Stimulated activated CD8-positive, alpha-beta memory T cell treated with anti-CD3 and anti-CD28 coated beads, Interleukin-4, amount 100 ng/mL, for 24 hours (primary cell): ENCODE measurements at places on chromosomes 2 and 18.

GRCh38 chr18:65704046-65704445, 46.8 kb upstream of the CDH7 start:
- no peak for DNase-seq

- DNase-seq: no peak
Observed at GRCh38 chr2:188610827-188611226, 319.2 kb downstream of the GULP1 start.

GRCh38 chr2:73069041-73069854, 2.3 kb downstream of the SFXN5 start:
- DNase-seq: no peak

- no peak for DNase-seq
Observed at GRCh38 chr18:68060871-68061270, 544.4 kb upstream of the DSEL start.

- DNase-seq: no peak
Observed at GRCh38 chr2:203327582-203327900, 653 bp upstream of the ABI2 start.

DNA sequence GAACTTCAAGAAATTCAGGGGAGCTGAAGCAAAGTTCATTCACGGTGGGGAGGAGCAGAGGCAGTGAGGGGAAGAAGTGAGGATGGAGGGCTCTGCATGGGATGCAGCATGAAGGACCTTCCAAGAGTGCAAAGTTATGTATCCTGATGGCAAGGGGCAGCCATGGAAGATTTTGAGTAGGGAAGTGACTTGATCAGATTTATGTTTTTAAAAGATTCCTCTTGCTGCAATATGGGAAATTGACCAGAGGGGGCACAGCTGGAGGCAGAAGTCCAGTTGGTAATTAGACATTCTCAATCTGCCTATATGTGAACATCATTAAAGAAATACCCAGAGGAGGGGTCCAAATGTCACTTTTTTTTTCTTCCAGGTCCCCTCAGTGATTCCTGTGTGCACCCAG, 21.5 kb upstream of the ANXA4 start:
- DNase-seq: no peak

GRCh38 chr18:8858888-8859511, 153.6 kb downstream of the MTCL1 start:
- DNase-seq: no peak

GRCh38 chr2:163474889-163475288, 260.9 kb downstream of the FIGN start:
- DNase-seq: no peak

GRCh38 chr2:240146627-240147278, 6.3 kb upstream of the OTOS start:
- DNase-seq: no peak

- DNase-seq: no peak
Observed at GRCh38 chr2:207833251-207833751, 63.6 kb upstream of the FZD5 start.

- no peak for DNase-seq
Observed at GRCh38 chr2:166519391-166519962, 25.4 kb upstream of the SCN7A start.

DNA sequence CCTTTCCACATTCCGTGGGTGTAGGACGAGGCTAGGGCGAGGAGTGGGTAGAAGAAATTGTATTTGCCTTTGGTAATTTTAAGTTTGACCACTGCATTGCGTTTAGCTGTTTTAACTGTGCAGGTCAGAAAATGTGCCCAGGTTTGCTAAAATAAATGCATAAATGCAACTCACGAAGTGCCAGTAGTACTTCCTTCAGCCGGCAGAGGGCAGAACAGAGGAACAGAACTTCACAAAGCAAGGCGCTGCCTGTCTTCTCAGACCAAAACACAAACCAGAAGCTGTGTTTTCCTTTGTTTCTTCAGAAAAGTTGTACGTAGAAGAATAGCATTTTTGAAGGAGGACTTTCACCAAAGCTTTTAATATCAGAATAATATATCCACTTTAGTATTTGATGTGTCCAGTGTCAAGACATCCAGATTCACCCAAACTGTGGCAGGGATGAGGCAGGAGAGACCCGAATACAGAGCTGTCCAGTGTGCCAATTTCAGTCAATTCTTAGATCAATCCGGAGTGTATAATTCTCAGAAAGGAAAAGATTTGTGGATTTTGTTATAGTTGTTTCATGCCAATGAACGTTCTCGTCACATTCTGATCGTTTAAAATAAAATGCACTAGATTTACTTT, 348.6 kb downstream of the DLGAP1 start:
- DNase-seq: peak; percentile 19

- DNase-seq: no peak
Observed at GRCh38 chr2:201807452-201807999, 1.2 kb downstream of the CDK15 start.

DNA sequence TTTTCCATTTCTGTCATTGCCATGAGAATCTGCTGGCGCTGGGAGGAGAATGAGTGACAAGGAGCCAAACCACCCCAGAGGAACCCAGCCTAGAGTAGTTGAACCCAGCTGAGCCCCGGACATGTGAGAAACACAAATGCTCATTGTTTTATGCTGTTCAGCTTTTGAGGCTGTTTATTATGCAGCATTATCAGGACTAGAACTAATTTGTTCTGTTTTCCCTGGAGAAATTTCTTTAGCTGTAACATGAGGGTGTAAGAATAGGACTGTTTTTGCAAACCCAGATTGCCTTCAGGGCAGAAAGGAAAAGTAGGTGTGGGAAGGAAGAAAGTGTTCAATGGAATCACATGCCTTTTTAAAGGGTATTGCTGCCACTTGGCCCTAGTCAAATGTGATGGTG, 28.5 kb upstream of the DOCK10 start:
- DNase-seq: no peak

- DNase-seq: no peak
Observed at GRCh38 chr2:101803128-101803527, 105.6 kb downstream of the MAP4K4 start.

GRCh38 chr2:39301352-39301751, 57.6 kb upstream of the CDKL4 start:
- DNase-seq: no peak

DNA sequence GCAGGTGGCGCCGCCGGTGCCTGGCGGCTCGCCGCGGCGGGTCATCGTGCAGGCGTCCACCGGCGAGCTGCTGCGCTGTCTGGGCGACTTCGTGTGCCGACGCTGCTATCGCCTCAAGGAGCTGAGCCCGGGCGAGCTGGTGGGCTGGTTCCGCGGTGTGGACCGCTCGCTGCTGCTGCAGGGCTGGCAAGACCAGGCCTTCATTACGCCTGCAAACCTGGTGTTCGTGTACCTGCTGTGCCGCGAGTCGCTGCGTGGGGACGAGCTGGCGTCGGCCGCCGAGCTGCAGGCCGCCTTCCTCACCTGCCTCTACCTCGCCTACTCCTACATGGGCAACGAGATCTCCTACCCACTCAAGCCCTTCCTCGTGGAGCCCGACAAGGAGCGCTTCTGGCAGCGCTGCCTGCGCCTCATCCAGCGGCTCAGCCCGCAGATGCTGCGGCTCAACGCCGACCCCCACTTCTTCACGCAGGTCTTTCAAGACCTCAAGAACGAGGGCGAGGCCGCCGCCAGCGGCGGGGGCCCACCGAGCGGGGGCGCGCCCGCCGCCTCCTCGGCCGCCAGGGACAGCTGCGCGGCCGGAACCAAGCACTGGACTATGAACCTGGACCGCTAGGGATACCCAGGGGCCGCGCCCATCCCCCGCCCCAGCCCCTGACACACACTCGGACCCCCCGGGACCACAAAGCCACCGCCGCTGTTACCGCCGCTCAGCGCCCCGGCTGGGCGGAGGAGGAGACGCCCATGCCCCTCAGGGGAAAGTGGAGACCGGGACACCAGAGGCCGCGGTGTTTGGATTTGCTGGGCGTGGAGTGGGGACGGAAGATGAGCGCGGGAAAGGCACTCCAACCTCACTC, 1.1 kb downstream of the CDK5R2 start:
- DNase-seq: no peak

DNA sequence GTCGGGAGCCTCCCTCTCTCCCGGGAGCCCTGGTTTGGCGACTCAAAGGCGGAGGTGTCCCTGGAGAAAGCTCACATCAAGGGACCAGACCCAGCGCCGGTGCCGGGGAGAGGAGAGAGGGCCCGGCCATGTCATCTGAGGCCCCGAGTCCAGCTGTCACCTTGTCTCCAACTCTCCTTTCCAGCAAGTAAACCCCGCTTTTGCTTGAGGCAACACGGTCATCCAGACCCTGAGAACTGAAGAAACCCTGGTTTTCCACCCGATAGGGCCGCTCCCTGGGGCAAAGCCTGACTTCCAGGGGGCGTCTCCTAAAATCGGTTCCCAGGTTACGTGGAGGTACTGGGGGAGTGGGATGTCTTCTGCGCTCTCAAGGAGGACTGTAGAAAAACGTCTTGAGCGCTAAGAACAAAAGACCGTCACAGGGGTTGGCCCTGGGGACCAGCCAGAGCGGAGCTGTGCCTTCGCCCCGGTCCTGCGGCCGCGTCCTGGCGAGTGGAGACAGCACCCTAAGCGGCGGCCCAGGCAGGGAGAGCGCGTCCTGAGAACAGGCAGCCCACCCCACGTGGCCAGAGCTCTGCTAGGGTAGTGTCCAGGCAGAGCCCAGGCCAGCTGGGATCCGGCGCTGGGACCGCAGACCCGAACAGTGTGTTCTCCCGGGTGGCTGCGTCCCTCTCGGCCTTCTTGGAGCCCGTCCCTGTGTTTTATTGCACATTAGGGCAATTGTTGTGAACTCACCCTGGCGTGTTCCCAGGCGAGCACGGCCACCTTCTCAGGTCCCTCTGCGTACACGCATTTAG, 55.7 kb downstream of the TMEM18 start:
- no peak for DNase-seq

DNA sequence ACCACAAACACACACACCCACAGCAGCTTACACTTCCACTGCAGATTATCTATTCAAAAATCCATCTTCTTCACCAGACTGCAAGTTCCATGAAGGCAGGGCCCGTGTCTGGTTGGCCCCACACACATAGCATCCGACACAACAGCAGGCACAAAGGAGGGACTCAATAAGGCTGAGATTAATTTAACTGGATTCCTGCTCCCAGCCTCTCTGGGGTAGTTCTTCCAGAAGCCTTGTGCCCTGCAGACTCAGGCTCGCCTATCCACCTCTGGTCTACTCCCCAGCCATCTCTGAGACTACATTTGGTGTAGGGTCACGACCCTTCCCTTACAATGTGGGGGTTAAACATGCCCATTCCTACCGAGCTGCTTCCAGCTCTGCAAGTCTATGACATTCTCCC, 57.7 kb downstream of the TRABD2A start:
- no peak for DNase-seq

- no peak for DNase-seq
Observed at GRCh38 chr18:46429649-46430224, 227.3 kb downstream of the LOXHD1 start.

DNA sequence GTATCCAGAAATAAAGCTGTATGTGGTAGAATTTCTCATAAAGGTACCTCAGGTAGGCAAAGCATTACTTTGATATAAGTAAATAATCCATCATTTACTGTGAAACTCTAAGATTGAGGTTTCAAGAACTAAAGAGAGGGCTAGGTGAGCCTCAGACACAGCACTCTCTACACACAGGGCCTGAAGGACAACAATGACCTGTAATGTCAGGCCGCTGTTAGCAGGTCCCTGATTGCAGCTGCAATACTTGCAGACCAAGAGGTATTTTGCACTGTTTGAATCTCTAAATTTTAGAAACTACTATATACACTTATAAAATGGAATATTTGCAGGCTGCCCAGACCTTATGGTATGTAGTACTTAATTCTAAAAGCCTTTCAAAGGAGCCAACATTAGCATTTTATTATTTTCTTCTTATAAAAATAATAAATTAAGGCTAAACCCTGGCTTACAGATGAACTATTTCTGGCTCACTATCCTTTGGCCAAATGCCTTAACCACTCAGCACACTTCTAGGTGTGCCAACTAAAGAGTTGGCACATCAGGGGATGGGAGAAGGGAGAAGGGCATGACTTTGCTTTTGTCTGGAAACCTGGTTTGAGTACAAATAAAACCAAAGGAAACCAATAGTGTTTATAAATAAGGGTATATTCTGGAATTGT, 66.7 kb upstream of the SLC39A10 start:
- no peak for DNase-seq

DNA sequence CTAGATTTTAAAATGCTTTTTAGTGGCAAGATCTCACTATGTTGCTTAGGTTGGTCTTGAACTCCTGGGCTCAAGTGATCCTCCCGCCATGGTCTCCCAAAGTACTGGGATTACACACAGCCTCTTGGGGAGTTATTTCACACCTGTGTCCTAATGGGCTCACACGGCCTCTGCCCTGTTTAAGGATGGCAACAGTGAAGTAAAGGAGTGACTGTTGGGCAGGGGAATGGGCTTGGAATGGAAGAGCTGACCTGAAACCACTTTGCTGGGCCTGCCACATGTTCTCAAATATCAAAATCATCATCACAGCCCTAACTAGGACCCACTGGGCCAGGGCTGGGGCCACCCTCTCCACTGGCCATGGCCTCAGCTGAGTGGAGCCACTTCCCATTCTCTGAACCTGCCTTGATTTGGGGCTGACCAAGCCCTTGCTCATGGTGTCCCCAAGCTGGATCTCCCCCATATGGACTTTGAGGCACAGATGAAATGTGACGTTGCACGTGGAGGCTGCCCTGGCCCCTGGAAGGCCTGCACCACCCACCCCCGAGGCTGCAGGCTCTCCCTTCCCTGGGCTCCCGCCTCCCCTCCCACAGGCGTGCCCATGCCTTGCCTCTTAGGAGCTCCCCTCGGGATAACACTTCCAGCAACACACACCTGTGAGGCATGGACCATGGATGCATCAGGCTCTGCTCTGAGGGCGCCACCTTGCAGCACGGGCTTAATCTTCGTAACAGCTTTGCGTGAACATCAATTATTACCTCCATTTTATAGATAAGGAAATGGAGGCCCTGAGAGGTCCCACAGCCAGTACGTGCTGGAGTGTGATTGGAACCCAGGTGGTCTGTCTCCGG, 71.8 kb upstream of the SMAD7 start:
- no peak for DNase-seq

GRCh38 chr2:221343524-221343923, 228.6 kb downstream of the EPHA4 start:
- no peak for DNase-seq

DNA sequence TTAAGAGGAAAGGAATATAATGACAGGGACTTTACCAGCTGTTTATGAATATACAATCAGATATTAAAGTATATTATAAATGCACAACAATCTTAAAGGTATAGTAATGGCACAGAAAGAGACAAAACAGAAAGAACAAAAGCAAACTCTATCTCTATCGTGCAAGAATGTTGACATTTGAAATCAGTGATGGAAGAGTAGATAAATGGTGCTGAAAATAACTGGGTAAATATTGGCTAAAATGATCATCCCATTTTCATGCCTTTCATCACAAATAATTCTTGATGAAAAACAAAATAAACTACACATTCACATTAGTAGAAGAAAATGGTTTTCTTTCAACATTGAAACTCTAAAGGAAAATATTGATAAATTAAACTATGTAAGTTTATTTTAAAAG, 495.9 kb downstream of the IRS1 start:
- no peak for DNase-seq

GRCh38 chr18:80148326-80149199, 39.5 kb downstream of the ADNP2 start:
- no peak for DNase-seq

- no peak for DNase-seq
Observed at GRCh38 chr2:233839447-233839820, 14.9 kb downstream of the HJURP start.
